Stomach (tissue), 19 donors: ENCODE measurements at places on chromosomes 13 and 19. TPM values are rescaled to one million over a fixed set of nuclear protein-coding genes. Genes with fewer than 3 reads are reported as not detected.

- no peak for DNase-seq
Measured at GRCh38 chr13:51048166-51048461, 63.0 kb downstream of the C13orf42 start.

Gene TIMM50
- 51.2 TPM for polyA plus RNA-seq

- peak; percentile 91 for DNase-seq
Measured at GRCh38 chr19:15672580-15673175, at the start of gene CYP4F12. CYP4F12 (plus strand) TSS chr19:15673087; CDS start chr19:15673530, 443 bp downstream.

DNA sequence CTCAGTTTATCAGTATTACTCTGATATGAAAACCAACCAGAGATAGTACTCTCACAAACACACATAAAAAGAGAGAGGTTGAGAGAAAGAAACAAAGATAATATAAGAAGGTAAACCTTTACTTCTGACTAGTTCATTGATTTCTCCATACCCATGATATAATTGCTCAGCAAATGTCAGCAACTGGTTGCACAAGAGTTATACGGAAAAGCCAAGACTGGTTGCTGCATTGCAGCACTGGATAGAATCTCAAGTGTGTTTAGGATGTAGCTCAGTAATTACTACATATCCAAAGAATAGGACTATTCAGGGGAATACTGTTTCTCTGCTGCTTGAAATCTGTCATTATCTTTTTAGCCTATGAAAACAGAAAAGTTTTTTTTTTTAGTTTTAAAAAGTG lies 1332.8 kb downstream of the OLFM4 start:
- no peak for DNase-seq

- DNase-seq: no peak
Measured at GRCh38 chr13:33434676-33435075, 149.1 kb upstream of the STARD13 start.

GRCh38 chr13:43036351-43037250 lies 13.2 kb downstream of the DNAJC15 start:
- DNase-seq: no peak

- DNase-seq: peak; percentile 63
Measured at GRCh38 chr19:19602136-19602712, 16.3 kb downstream of the PBX4 start.

DNA sequence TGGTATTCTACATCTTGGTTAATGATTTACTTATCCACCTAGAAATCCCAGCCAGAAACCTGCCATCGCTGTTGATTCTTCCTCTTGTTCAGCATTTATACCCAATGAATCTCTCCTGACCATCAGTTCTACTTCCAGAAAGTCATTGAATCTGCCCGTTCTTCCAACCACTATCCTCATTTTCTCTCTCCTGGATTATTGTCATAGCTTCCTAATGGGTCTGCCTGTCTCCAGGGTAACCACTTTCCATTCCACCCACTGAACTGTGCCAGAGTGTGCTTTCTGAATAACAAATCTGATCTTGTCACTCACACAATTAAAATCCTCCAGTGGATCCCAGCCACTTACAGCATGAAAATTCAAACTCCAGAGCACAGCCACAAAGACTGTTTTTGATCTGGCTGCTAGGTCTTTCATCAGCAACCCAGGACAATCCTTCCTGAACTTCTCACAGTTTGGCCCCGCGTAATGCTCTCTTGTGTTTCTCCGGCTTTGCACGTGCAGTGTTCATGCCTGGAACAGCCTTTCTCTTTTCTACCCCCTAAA lies 330.6 kb downstream of the SPRY2 start:
- no peak for DNase-seq
